Activated B cell treated with CpG ODN at 0.5 μM for 24 hours (primary cell): ENCODE measurements at places on chromosomes 13 and 19. TPM values are rescaled to one million over a fixed set of nuclear protein-coding genes. Genes with fewer than 3 reads are reported as not detected.

Gene NACC1
- total RNA-seq, result 62.1 and 68.8 TPM in 2 replicates

Gene GPR183
- 84.5 and 86.4 TPM in 2 replicates for total RNA-seq

Gene TTC9B
- not detected in 2 replicates for total RNA-seq

Gene MATK
- 4.0 and 4.8 TPM in 2 replicates for total RNA-seq

DNA sequence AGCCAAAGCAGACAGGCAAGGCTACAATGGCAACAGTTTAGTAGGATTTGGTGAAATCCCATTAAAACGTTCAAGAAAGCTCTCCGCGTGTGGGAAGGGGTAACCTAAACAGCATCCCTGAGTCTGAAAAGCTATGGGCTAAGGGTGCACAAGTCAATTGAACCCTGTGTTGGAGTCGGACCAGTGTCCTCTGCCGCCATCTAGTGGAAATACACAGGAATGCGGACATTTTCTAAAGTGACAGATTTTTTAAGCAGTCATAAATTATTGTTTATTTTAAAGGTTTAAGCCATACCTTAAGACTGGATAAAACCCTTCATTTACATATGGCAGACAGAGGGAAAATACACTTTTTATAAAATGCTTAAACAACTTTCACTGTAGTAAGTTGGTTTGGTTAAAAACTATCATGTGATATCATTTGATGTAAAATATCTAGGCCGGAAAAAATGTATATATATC is 26.5 kb upstream of the LSM14A start:
- H3K27ac ChIP-seq, result no peak overlapping the region
- DNase-seq, result no peak
- peaks cover 1% of the 10 kb centered on the region for H3K4me1 ChIP-seq
- H3K36me3 ChIP-seq, result no peaks in the 10 kb centered on the region

- H3K4me1 ChIP-seq, result no peaks in the 10 kb centered on the region
- no peak overlapping the region for H3K4me3 ChIP-seq
- no peak overlapping the region for H3K27ac ChIP-seq
- H3K27me3 ChIP-seq, result no peaks in the 10 kb centered on the region
Observed at GRCh38 chr13:110108348-110109139, 198.4 kb downstream of the COL4A1 start.

DNA sequence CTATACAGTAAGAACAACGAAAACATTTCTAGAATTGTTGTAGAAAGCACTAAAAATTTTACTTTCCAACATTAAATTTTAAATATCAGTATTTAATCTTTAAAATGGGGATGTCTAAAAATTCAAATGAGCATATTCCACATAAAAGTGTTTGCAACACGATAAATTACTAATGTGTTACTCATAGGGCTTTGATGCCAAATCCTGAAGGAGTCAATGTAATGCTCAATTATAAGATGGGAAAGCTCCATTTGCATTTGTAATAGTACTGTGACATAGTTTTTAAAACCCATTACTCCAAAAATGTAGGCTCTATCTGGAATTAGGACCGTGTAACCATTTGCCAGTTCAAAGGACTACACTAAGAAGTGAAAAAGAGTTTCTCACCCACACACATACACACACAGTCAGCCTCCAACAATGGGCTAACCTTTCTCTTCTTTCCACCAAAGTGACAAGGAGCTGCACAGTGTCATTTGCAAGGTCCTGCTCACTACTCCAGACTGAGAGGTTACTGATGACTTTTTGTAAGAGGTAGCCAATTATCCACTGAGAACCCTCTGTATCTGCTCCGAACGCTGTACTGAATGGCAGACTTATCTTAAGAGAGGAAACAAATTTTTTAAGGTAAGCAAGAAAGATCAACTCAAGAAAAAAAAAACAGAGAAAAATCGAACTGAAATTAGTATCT is 26.1 kb upstream of the EEF1AKMT1 start:
- no peak overlapping the region for H3K4me3 ChIP-seq
- no peaks in the 10 kb centered on the region for H3K27me3 ChIP-seq
- peaks cover 73% of the 10 kb centered on the region for H3K36me3 ChIP-seq
- H3K27ac ChIP-seq, result no peak overlapping the region
- peaks cover 27% of the 10 kb centered on the region for H3K4me1 ChIP-seq

GRCh38 chr19:58429745-58430144 is 10.2 kb downstream of the ZNF132 start:
- peaks cover 40% of the 10 kb centered on the region for H3K36me3 ChIP-seq
- H3K27me3 ChIP-seq, result no peaks in the 10 kb centered on the region
- H3K4me1 ChIP-seq, result no peaks in the 10 kb centered on the region
- H3K4me3 ChIP-seq, result no peak overlapping the region
- no peak overlapping the region for H3K27ac ChIP-seq

DNA sequence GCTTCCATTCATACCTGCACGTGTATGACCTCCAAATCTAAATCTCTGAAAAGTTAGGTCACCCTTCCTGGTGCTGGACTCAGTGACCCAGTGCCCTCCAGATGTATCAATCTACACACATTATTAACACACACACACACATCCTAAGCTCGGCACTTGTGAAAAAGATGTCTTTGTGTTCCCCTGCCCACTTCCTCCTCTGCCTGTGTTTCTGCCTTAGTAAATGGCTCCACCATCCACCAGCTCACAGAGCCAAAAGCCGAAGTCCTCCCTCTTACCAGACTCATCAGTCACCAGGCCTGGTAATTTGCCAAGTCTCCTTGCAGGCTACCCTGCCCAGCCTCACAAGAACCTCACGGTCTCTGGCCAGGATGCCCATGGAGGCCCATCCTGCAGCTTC is 131.5 kb downstream of the SHISA2 start:
- no peak for DNase-seq
- H3K27me3 ChIP-seq, result peaks cover 1% of the 10 kb centered on the region
- H3K27ac ChIP-seq, result no peak overlapping the region
- H3K4me1 ChIP-seq, result no peaks in the 10 kb centered on the region
- no peaks in the 10 kb centered on the region for H3K36me3 ChIP-seq
- no peak overlapping the region for H3K4me3 ChIP-seq

DNA sequence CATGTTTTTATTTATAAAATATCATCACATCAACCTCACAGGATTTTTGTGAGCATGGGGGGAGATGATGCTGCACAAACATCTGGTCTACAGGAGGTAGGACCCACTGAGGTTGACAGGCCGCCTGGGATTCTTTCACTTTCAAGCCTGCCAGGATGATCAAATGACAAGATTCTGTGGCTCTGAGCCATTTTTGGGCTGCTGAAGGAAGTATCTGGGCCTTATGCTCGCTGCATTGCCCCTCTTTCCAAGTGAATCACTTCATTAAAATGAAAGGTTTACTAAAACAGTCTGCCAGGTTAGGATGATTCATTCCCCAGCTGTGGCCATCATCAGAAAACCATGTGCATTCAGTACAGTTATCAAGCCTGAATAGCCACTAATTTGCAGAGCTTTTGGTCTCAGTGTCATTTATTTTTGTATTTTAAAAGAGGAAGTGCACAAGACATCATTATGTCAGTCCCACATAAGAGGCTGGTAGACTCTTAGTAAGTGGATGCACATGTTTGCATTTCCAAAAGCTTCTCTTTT is 34.4 kb downstream of the STARD13 start:
- H3K4me3 ChIP-seq, result no peak overlapping the region
- DNase-seq, result no peak
- no peaks in the 10 kb centered on the region for H3K36me3 ChIP-seq

DNA sequence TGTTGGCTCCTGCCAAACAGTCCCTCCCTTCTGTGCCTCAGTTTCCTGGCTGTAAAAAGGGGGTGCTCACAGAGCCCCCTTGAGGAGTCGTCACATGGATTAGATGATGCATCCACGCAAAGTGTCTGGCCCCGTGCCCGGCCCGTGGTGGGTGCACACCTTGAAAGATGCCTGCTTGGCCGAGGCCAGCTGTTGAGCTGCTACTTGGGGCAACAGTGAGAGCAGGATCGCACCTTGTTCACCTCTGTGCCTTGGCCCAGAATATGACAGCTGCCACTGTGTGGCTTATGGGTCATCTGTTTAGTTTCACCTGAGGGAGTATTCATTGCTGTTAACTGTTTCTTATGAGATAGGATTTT is 17.7 kb downstream of the CRTC1 start:
- H3K4me1 ChIP-seq, result peaks cover 41% of the 10 kb centered on the region
- H3K4me3 ChIP-seq, result peak overlapping the region; percentile 85
- H3K36me3 ChIP-seq, result no peaks in the 10 kb centered on the region

- no peak for DNase-seq
- H3K4me3 ChIP-seq, result no peak overlapping the region
- H3K27ac ChIP-seq, result no peak overlapping the region
- H3K36me3 ChIP-seq, result no peaks in the 10 kb centered on the region
Observed at GRCh38 chr13:30569901-30570576, 47.7 kb upstream of the USPL1 start.
